HuH-7 (cell line): ENCODE measurements at places on chromosomes 4 and X.

- DNase-seq: no peak
These were observed 69.2 kb downstream of the KIT start for GRCh38 chr4:54726907-54727306.

- no peak for DNase-seq
These were observed 75.4 kb downstream of the ENOX2 start for GRCh38 chrX:130827648-130828047.

GRCh38 chrX:25226151-25226550 lies 210.4 kb upstream of the ARX start:
- DNase-seq: no peak

DNA sequence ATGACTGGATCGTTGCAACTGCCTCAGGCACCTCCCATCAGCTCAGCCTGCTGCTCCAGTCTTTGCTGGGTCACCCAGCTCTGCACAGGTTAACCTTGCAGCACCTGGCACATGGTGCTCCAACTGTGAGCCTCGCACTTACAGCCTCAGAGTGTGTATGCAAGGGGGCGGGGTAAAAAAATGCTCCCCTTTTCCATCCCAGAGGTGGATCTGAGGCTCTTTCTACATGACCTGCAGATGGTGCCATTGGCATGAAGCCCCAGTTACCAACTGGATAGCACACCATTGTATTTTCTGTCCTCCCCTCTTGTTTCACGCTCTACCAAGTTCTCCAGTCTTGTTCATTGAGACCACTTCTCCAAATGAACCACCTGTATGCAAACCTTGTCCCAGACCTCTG lies 46.2 kb upstream of the TRPC3 start:
- DNase-seq: no peak
